AG10803 (cell line): ENCODE measurements at places on chromosomes 7 and 10.

GRCh38 chr7:54811041-54811845 lies 52.2 kb upstream of the SEC61G start:
- DNase-seq, result peak; percentile 78

- DNase-seq, result no peak
Measured at GRCh38 chr7:43307522-43307921, 195.1 kb downstream of the HECW1 start.

GRCh38 chr10:100733329-100733728 lies 12.1 kb upstream of the PAX2 start:
- no peak for DNase-seq

- DNase-seq, result no peak
Measured at GRCh38 chr7:147653456-147653855, 937.1 kb upstream of the C7orf33 start.

GRCh38 chr10:301536-301935 lies 166.3 kb downstream of the ZMYND11 start:
- no peak for DNase-seq

- no peak for DNase-seq
Measured at GRCh38 chr7:36448781-36449379, 59.2 kb downstream of the ANLN start.

GRCh38 chr7:134778941-134779740 lies at the start of gene CALD1:
CALD1 (plus strand) TSS chr7:134779634; CDS start chr7:134867734, 88,100 bp downstream.
- peak; percentile 100 for DNase-seq

- DNase-seq, result no peak
Measured at GRCh38 chr7:118974836-118975235, 750.3 kb downstream of the ANKRD7 start.

DNA sequence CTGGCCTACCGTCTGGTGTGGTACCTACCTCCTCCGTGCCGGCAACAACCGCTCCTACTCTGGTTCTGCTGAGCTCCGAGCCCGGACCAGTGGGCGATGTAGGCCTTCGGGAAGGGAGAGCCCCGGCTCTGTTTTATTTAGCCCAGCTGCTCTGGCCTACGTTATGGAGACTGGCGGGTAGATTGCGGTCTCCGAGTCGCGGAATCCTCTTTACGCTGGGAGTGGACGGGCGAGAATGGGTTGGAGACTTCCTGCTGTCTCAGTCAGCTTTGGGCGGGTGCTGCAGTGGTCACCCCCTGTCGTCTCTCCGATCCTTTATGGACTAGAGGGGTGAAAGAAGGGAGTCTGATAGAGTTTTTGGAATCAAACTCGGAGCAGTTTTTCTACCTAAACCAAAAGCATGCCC lies 406 bp downstream of the CBLL1 start:
- no peak for DNase-seq

GRCh38 chr7:6502886-6503285 lies 48.4 kb downstream of the GRID2IP start:
- DNase-seq, result no peak

- DNase-seq, result peak; percentile 47
Measured at GRCh38 chr7:108308903-108309302, 147.3 kb downstream of the NRCAM start.

- DNase-seq, result no peak
Measured at GRCh38 chr10:75865413-75866299, 434.2 kb downstream of the LRMDA start.

- peak; percentile 43 for DNase-seq
Measured at GRCh38 chr10:122374859-122375678, 561 bp downstream of the PLEKHA1 start.

- DNase-seq, result no peak
Measured at GRCh38 chr10:88982366-88982765, 8.2 kb upstream of the FAS start.

DNA sequence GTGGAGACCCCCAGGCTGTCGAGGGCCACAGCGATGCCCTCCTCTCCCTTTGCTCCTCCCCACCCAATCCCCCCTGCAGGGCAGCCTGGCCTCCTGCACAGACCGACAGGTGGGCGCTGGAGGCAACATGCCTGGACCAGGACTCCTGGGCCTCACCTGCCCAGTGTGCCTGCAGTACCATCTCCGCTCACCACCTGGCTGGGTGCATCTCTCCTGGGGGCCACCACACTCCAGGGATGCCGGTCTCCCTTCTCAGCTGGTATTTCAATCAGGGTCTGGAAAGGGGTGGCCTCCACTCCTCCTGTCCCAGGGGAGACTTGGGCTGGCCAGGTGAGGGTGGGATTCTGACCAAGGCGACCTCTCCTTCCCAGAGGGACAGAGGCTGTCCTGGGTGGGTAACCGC lies 17.2 kb upstream of the CFAP46 start:
- no peak for DNase-seq

DNA sequence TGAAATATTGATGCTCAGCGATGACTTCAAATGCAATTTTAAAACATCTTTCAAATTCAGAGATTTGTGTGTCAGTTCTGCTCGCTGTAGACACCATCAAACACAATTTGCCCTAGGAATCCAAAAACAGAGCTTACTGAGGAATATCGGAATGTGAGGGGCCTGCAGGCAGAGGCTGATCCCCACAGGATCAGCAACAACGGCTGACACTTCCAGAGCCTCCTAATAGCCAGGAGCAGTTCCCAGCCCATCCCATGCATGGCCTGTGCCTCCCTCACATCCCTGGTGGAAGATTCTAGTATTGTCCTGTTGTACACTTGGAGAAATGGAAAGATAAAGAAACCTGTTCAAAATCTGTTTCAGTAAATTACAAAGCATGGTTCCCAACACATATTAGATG lies 129.7 kb upstream of the VWC2 start:
- no peak for DNase-seq

GRCh38 chr7:41579961-41580935 lies 122.6 kb downstream of the INHBA start:
- DNase-seq, result peak; percentile 98

DNA sequence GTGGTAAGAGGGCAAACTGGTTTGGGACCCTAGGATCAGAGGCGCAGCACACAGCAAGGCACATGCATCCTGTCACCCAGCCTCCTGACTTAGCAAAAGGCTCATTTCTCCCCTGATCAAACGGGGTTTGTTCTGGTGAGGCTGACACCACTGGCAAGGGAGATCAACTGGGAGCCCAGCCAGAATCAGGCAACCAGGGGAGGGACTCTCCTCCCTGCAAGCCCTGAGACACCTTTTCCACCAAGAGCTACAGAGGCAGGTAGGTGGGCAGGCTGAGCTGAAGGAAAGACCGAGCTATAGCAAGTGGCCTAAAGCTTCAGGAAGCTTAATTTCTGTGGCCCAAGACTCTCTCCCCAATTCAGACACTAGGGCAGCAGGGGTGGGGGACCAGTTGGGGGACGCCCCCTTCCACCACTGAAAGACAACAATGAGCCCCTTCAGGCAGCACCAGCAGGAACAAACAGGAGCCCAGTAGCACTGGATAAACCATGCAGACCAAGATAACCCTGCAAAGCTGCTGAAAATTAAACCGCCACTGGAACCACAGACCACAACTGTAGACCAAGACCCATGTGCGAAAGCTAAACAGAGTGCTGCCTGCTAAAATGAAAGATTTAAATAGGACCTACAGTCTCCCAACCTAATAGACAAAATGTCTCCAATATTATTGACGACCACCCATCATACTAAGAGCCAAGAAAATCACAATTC lies 27.1 kb upstream of the SAR1A start:
- DNase-seq, result no peak

- DNase-seq, result no peak
Measured at GRCh38 chr10:557792-558328, 131.6 kb downstream of the DIP2C start.

- DNase-seq, result peak; percentile 39
Measured at GRCh38 chr7:24828891-24829661, 71.8 kb upstream of the GSDME start.

- no peak for DNase-seq
Measured at GRCh38 chr10:94409021-94409657, 6.8 kb downstream of the TBC1D12 start.
